ENCODE measurements at places on chromosomes 3 and 15.

GRCh38 chr3:184691397-184692231 is 20.2 kb downstream of the MAGEF1 start:
- peak; percentile 59 for DNase-seq

DNA sequence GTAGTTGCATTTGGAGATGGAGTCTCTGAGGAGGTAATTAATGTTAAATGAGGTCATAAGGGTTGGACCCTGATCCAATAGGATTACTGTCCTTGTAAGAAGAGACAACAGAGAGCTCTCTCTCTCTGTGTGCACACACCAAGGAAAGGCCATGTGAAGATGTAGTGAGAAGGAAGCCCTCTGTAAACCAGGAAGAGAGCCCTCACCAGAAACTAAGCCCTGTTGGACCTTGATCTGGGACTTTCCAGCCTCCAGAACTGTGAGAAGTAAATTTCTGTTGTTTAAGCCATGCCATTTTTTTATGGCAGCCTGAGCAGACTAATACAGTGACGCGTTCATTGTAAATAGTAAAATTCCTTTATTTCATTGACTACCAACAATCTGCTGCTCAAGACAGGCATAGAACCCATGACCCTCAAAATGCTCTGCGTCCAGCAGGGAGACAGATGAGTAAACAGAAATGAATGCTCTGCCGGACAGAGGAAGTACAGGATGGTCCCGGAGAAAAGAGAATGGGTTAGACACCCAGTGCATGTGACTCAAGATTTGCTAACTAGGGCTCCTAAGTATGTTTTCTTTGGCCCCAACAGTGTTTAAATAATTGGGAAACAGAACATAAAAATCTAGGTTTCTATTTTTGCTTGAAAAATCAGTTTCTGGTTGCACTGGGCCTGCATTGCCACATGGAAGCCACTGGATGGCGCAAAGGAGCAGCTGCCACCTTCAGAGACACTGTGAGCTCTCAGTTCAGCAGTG is 37.9 kb upstream of the TNFAIP8L3 start:
- DNase-seq: peak; percentile 43

- no peak for DNase-seq
Observed at GRCh38 chr15:85547386-85547785, 167.0 kb downstream of the AKAP13 start.

- no peak for DNase-seq
Observed at GRCh38 chr15:27990521-27991515, 108.3 kb downstream of the OCA2 start.

- no peak for DNase-seq
Observed at GRCh38 chr15:65051266-65051665, 6.1 kb downstream of the SLC51B start.

Measured in hematopoietic multipotent progenitor cell treated with erythropoietin and hydrocortisone succinate and interleukin-3 and kit ligand, for 4 days (in vitro differentiated cells).